ENCODE measurements at places on chromosomes 4 and X.
A peak's percentile ranks its signal among the peaks of the same experiment; 100 is the strongest.

- no peak for DNase-seq
These were observed 43.9 kb upstream of the NSG1 start for GRCh38 chr4:4343038-4343437.

- DNase-seq, result no peak
These were observed 109.1 kb upstream of the MED14 start for GRCh38 chrX:40844471-40844870.

GRCh38 chrX:63012574-63012973, 338.6 kb downstream of the SPIN4 start:
- no peak for DNase-seq

GRCh38 chrX:153905481-153906095, 1.1 kb downstream of the AVPR2 start:
- DNase-seq, result peak; percentile 29

GRCh38 chrX:133335027-133335426, 80.3 kb downstream of the GPC4 start:
- peak; percentile 32 for DNase-seq

DNA sequence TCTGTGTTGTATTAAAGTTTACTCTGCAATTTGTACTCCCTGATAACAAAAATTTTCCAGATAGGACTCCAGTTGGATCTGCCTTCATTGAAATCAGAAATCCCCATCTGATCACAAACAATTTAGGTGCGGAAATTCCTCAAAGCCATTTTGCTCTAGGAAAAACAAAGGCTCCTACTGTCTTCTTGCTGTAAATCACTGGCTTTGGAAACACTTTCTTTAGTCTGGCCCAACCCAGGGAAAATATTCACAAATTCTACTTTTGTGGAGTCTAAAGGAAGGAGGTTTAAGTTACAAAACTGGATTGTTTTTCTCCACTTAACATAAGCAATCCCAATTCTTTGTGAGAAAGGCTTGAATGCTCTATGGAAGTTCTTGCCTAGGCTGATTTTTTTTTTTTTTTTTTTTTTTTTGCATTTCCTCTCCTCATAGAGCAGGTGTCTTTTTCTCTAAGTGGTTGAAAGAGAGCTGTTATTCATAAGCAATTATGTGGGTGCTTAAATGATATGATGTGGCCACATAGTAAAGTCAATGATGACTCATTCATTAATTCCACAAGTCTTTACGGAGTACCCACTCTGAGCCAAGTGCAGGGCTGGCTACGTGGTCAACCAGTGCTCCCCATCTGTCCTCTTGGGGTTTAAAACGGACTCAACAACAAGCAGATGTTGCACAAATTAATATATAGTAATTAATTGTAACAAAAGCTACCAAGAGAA, 261.4 kb downstream of the LDB2 start:
- DNase-seq, result no peak

- no peak for DNase-seq
These were observed 278.6 kb upstream of the ITM2A start for GRCh38 chrX:79645749-79646148.
